ENCODE measurements at places on chromosomes 11 and 22. TPM values are rescaled to one million over a fixed set of nuclear protein-coding genes. Genes with fewer than 3 reads are reported as not detected.

SLC37A2 gene
- total RNA-seq, result 0.68 TPM

TP53AIP1 gene
- not detected for total RNA-seq

- DNase-seq, result no peak
These were observed 11.1 kb downstream of the OR5B3 start for GRCh38 chr11:58395581-58395980.

GRCh38 chr11:12812849-12813248 lies 138.6 kb downstream of the TEAD1 start:
- no peak for DNase-seq

DNA sequence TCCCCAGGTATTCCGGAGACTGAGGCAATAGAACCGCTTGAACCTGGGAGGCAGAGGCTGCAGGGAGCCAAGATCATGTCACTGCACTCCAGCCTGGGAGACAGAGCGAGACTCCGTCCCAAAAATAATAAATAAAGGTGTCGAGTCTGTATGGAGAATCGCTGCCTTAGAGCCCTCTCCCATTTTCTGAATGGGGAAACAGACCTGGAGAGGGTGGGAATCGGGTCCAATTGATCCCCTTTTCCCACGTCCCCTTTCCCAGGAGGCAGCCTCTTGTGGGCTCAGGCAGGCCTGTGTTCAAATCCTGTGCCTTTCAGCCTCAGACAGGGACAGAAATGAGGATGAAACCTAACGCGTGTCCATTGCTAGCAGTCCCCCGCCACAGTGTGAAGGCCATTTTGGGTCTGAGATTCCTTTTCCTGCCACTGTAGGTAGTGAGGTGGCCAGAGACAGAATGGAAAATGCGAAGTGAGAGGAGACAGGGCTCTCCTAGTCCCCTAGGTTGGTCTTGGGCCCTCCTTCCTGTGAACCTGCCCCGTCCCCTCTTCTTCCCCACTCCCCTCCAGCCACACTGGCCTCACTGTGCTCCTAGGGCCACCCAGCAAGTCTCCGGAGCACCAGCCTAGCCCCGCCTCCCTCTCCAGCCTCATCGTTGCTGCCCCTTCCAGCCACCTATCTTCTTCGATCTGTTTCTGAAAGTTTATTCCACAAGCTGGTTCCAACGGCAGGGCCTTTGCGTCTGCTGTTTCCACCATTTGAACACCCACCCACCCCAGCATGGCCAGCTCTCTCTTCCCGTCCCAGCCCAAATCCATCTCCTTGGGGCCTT lies 2.7 kb upstream of the POLDIP3 start:
- DNase-seq, result no peak

GRCh38 chr11:104122836-104123235 lies 41.1 kb downstream of the PDGFD start:
- DNase-seq, result no peak

DNA sequence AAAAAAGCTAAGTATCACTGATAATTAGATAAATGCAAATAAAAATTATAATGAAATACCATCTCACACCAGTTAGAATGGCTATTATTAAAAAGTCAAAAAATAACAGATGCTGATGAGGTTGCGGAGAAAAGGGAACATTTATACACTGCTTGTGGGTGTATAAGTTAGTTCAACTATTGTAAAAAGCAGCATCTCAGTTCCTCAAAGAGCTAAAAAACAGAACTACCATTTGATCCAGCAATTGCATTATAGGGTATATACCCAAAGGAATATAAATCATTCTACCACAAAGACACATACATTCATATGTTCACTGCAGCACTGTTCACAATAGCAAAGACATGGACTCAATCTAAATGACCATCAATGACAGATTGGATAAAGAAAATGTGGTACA lies 120.3 kb upstream of the ZBED5 start:
- DNase-seq, result no peak

- no peak for DNase-seq
These were observed 186.7 kb downstream of the LUZP2 start for GRCh38 chr11:24683583-24683982.

DNA sequence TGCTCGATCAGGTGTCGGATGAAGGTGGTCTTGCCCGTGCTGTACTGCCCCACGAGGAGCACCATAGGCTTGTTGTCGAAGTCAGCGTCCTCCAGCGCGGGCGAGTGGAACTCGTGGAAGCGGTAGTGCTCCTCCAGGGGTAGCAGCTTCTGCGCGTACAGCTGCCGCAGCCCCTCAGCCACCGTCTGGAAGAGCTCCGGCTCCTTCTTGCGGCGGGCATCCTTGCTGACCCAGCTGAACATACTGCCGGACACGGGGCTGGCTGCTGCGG lies 263 bp downstream of the EHD1 start:
- no peak for DNase-seq

GNAZ gene
- total RNA-seq, result 0.26 TPM

SYNGR1 gene
- 0.37 TPM for total RNA-seq

OR4B1 gene
- total RNA-seq, result not detected

DNA sequence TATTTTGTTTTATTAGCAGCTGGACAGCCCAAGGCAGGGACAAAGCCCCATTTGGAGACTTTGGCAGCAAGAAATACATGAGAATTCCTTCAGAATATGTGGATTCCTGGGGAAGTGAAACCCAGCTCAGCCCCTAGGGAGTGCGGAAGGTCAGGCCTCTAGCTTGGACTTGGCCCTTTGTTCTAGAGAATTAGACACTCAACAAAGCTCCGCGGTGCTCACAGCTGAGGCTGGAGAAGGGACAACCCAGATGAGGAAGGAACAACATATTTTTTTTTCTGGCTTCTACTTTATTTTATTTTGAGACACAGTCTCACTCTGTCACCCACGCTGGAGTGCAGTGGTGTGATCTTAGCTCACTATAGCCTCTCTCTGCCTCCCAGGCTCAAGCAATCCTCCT lies 44.7 kb upstream of the SEPTIN5 start:
- DNase-seq, result no peak

GRCh38 chr11:74696500-74696899 lies 34.7 kb downstream of the CHRDL2 start:
- no peak for DNase-seq

OR8D4 gene
- total RNA-seq, result not detected

GRCh38 chr11:115963156-115963555 lies 458.9 kb upstream of the CADM1 start:
- DNase-seq, result no peak

- no peak for DNase-seq
These were observed 58.3 kb upstream of the VSTM5 start for GRCh38 chr11:93908689-93909088.

PES1 gene
- total RNA-seq, result 65.8 TPM

GRCh38 chr11:100942016-100942415 lies 187.6 kb downstream of the PGR start:
- no peak for DNase-seq

DNA sequence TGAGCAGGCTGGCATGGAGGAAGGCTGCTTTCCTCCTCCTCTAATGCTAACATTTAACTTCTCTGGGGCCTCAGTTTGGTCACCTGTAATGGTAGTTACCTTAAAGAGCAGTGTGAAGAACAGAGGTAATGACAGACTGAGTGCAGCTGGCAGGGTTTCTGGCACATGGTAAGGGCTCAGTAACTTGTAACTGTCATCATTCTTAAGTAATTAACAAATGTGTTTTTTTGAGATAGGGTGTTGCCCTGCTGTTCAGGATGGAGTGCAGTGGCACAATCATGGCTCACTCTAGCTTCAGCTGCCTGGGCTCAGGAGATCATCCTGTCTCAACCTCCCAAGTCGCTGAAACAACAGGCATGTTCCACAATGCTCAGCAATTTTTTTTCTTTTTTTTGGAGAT lies 242.0 kb upstream of the SYN3 start:
- DNase-seq, result no peak

TMEM132A gene
- total RNA-seq, result 0.37 TPM

GRCh38 chr11:60914633-60915247 lies 782 bp downstream of the TMEM109 start:
- DNase-seq, result peak; percentile 49

FERMT3 gene
- 281 TPM for total RNA-seq

DNA sequence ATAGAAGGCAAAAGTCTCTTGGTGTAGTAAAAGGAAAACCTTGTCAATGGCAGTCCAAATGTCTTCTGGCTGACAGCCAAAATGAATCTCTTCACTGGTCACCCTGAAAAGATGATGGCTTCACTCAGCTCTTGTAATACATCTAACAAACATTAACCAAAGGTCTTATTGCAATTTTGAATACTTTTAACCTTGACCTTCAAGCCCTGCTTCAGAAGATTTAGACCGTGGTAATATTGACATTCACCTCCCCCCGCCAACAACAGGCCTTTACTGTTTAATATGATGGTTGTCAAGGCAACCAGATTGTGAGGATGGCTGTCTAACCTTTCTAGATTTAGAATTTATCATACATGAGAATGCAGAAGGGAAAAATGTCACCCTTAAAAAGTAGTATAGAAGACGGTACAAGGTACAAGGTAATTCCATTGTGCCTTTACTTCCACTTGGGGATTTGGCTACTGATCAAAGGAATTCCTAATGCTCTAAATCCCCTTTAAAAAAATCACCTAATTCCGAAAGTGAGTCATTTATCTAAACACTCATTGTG lies 342.3 kb downstream of the LARGE1 start:
- DNase-seq, result no peak

GRCh38 chr22:36156515-36157419 lies 3.8 kb downstream of the APOL3 start:
- peak; percentile 66 for DNase-seq

Data from activated CD8-positive, alpha-beta T cell treated with anti-CD3 and anti-CD28 coated beads, Interleukin-2, amount 10 ng/mL, durations not matched to agents 7 days and 5 days (primary cell).